ENCODE measurements at places on chromosomes 2 and 18.

- no peak for DNase-seq
Observed at GRCh38 chr2:101342625-101343008, 34.1 kb upstream of the RNF149 start.

- DNase-seq: no peak
Observed at GRCh38 chr18:47601581-47602272, 328.7 kb downstream of the SMAD2 start.

DNA sequence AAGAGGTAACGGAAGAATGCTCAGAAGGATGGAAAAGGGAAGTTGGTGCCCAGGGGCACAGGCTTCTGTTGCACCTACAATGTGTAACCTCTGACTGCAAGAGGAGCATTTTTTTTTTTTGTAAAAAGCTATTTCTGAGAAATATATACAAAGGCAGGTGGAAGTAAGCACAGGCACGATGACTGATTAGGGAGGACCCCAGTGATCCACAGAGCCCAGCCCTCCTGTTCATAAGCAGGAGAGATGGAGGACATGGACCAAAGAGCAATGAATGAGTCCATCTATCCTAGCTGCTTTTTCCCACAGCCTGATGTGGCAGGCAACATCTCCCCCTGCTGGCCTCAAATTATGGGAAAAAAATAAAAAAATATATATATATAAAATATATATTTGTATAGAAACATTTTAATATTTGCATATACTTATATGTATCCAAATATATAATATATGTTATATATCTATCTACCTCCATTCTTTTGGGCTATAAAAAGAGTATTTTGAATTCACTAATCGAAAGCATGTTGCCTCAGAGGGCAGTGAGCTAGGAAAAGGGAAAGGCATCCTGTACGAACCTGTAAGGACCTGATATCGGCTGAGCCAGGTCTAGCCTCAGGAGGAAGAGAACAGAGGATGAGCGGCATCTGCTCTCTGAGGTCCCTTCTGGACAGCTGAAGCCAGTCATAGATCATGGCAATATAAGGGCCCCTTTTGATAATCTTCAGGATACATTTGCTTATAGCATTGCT lies 166.0 kb upstream of the STK17B start:
- peak; percentile 3 for DNase-seq

GRCh38 chr2:238466243-238466756 lies 39.6 kb downstream of the ASB1 start:
- DNase-seq: no peak

DNA sequence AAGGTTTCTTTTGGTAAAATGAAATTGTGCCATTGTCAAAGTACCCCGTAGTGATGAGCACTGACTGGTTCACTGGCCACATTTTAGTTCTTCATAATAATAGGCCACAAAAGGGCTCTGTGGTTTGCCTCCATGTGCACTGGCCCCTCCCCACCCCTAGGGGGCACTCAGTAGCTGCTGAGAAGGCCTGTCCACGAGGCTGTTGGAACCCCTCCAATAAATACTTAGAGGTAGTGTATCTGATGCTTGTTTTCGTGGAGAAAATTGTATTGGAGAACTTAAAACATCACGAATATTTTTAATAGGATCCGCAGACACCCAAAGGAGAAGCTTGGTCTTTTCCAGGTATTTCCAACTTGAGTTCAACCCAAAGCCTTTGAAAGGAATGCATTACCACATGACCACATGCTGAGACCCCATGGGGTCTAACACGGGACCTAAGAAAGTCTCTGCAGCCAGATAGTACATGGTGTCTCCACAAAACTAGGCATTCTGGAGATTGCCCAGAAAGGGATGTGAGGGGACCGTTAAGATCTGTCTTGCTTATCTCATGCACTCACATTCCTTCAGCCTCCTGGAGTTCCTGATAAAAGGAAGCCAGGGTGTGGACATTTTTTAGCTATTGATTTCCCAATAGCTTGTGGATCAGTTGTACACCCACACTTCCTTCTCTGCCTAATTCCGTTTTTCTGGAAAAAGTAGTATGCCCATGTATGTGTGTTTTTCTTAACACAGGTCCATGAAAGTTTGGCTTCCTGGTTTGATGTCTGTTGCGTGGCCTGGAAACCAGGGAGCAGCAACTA lies 28.5 kb upstream of the NOSTRIN start:
- DNase-seq: no peak

DNA sequence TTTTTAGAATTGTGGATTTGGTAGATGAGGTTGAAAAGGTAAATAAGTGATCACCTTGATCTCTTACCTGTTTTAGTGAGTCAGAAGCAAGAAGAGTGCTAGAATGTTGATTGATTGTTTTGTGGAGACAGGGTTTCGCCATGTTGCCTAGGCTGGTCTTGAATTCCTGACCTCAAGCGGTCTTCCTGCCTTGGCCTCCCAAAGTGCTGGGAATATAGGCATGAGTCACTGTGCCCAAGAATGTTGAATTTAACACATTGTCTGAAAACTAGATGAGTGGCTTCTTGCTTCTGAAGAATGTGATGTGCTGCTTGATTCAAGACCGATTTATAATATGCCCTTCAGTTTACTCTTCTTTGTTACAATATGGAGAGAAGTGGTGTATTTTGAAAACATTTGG lies 121.3 kb downstream of the FMNL2 start:
- DNase-seq: no peak

DNA sequence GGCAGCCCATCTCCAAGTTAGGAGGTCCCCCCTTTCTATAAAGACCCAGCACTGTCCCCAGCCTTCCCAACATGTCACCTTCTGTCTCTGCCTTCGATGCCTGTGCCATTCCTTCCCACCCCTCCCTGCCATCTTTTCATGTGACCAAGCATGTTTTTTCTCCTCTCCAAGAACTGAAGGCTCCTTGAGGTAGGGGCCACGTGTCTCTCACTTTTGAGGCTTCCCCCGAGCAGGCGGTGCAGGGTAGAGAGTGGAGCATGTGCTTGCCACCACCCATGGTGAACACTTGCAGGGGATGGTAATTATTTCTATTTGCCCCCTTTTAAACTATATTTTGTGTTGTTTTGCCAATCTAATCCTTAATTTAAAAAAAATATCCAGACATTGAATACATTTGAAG lies 168.4 kb downstream of the ACKR3 start:
- DNase-seq: no peak

DNA sequence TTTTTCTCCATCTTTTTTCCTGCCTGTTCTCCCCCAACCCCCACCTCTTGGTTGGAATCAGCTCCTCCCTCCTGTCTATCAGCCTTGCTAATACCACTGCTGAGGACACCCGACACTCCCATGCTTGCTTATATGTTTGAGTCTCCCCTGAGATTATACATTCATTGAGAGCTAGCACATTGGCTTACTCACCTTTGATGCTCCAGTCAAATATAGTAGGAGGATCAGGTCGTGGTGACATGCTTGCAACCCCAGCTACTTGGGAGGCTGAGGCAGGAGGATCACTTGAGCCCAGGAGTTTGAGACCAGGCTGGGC lies 91.5 kb upstream of the CCBE1 start:
- DNase-seq: no peak

DNA sequence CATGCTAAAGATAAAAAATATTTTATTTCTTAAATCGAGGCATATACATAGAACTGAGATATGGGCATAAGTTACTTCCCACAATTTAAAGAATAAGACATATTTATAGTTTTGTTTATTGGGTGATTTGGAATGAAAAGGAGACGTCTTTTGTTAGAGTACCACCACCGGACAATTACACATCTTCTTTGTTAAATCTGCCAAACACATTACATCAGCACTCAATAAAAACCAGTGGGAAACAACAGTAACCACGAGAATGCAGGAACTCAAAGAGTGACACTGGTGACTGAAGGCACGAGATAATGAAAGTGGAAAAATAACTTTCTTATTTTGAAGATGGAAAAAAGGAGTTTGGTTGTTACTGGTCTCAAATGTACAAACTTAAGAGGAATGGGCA lies 92.6 kb upstream of the TFCP2L1 start:
- no peak for DNase-seq

DNA sequence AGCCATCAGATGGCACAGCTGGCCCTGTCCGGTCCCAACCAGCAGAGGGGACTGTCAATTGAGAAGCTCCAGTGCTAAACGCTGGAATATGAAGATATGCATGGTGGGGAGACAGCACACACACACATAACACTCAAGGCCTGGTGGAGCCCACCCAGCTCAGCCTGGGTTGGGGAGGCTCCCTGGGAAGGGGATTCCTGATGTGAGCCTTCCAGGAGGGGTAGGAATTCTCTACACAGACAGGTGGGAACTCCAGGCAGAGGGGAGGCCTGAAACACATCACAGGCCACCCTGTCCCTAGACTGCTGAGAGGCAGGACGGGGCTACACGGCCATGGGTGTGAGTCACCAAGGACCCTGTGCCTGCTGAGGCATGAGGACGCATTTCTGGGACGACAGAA lies 49.4 kb upstream of the SH3RF3 start:
- DNase-seq: no peak

DNA sequence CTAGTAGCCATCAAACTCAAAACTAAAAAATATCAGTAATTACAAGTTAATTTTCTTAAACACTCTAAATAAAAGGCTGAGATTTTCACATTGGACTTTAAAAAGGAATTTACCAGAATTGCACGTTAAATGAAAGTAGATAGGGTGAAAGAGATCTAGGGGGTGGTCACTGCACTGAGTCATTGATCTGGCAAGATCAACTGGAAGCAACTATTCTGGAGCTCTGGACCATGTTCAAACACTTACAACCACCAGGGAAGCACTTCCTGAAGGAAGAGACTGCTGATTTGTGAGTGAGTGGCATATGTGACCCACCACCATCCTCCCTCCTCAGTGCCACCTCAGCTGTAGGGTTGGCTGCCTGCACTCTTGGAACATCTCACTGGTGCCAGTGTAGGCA lies 111.8 kb downstream of the UGGT1 start:
- no peak for DNase-seq

DNA sequence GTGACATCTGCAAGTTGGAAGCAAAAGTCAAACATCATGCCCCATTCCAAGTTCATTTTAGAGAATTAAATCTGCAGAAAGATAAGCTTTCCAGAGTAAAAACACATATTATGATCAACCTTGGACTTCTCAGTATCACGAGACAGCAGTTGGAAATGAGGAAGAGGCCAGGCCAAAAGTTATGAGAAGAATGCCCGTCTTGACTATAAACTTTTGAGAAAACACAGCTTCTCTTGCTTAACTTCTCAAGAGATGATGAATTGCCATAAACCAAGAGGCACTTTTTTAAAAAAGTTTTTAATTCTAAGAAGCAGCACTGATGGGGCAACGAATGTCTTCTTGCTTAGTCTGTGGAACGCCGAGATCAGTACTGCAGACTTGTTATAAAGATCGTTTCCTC lies 52.6 kb upstream of the NFU1 start:
- DNase-seq: no peak

- DNase-seq: no peak
Observed at GRCh38 chr2:198312596-198313483, 508.4 kb downstream of the PLCL1 start.

GRCh38 chr2:239990966-239991365 lies 34.2 kb downstream of the NDUFA10 start:
- DNase-seq: no peak

GRCh38 chr2:230525682-230526081 lies 109.7 kb downstream of the SP100 start:
- DNase-seq: no peak

- no peak for DNase-seq
Observed at GRCh38 chr2:9252002-9252357, 45.4 kb downstream of the ASAP2 start.

DNA sequence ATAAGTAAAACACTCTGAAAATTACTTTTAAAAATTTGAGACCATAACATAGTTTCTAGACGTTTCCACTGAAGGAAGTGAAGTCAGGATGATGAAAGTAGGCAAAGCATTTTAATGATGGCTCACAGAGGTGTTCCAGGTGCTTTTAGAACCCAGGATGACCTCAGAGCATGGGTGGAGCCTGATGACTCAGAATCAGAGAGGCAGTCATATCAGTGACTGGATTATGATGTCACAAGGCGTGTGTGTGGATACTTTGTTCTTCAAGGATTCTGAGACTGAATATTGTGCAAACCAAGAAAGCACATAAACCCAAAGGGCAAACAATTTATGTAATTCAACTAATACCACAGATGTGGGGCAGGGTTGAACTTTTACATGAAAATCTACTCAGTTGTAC lies 208.0 kb upstream of the FBXO11 start:
- peak; percentile 5 for DNase-seq

- DNase-seq: no peak
Observed at GRCh38 chr2:241286348-241287090, 29.0 kb downstream of the HDLBP start.

DNA sequence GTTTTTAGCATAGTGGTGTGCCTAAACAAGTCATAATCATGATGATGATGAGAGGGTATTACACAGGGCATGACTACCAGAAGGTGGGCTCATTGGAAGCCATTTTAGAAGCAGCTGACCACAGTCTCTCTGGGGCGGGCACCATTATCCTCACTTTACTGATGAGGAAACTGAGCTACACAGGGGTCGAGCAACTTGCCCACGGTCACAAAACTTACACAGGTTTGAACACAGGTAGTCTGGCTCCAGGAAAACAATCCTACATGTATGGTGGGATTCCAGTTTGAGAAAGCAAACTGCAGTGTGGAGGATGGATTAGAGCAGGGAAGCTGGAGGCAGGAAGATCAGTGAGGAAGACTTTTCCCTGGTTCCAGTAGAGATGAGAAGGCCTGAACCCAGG lies 6.2 kb downstream of the RHOB start:
- no peak for DNase-seq

- no peak for DNase-seq
Observed at GRCh38 chr18:69689121-69689759, 258.4 kb downstream of the CD226 start.

DNA sequence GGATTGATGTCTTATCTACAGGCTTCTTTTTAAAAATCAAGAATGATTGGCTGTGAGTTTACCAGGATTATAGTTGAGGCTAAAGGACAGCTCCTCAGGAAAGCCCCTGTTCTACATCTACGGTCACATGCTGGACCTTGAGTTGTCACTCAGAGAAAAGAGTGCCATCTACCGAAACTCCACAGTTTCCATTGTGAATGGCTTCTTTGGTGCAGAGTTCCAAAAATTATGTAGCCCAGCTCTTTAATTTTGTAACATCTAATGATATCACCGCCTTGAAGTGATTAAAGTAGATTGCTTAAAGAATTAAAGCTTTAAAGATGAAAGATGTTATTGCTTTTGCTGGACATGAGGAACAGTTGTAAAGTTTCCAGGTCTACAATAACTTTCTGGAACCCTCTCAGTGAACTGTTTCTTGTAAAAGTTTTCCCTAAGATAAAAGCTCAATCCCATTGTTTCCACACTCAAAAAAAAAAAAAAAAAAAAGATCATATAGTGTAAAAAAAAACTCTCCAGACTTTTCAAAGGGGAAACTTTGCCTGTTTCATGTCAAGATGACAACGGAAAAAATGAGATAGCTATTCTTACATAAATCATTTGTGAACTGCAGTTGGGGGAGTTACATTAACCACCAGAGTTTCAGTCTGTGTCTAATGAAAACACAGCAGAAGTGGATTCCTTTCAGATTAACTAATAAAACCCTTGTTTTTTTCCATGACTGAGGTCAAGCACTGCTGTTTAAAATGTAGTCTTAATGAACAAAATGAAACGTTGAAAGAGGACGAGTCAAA lies 4.3 kb downstream of the COL3A1 start:
- DNase-seq: no peak
